Right lung (tissue), 10 donors: ENCODE measurements at places on chromosomes 3 and 15.
A peak's percentile ranks its signal among the peaks of the same experiment; 100 is the strongest.

DNA sequence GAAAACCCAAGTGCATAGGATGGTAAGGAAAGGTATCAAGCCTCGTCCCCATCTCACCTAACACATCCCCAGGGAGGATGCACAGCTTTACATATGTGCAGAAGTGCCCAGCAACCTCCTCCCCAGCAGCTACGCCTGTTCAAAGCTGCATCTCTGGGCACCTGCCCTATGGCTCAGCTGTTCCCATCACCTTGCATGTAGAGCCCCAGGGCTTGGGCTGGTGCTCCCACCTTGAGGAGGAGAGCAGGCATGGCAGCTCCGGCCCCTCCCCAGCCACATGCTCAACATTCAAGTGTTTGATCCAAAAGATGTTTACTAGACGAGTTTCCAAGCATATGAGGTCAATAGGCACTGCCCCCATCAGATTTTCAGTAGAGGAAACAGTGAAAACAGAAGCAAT is 173.5 kb downstream of the ATP10A start:
- no peak for DNase-seq

DNA sequence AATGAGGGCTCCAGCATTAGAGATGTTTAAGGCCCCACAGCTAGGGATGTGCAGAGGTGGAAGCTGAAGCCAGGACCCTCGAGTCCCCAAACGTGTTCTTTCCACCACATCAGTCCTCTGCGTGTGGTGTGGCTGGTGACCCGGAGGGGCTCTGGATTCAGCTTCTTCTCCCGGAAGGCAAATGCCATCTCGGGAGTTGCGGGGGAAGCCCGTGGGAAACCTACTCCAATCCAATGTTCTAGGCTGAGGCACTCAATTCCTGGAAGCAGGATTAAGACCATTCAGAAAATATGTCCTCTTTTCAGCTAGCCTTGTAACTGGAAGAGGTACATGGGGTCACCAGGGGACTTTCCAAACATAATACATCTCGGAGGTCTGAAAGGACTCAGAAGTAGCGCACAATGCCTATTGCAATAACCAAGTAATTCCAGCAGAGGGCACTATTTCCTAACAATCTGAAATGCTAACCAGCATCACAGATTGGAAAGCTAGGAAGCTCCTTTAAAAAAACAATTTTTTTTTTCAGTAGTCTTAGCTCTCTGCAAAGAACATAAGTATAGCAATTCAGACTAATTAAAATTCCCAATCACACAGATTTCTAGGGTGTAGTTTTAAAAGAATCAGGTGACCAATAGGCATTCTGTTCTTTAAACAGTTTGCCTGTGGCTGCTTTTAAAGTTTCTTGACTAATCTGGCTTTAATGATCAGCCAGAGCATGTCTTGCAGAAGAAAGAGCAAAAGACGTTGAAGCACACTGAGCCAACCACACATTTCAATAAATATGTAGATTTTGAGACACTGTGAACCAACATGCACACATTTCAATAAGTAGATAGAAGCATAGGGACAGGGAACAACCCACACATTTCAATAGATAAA is 36.1 kb downstream of the BNC1 start:
- peak; percentile 59 for DNase-seq

DNA sequence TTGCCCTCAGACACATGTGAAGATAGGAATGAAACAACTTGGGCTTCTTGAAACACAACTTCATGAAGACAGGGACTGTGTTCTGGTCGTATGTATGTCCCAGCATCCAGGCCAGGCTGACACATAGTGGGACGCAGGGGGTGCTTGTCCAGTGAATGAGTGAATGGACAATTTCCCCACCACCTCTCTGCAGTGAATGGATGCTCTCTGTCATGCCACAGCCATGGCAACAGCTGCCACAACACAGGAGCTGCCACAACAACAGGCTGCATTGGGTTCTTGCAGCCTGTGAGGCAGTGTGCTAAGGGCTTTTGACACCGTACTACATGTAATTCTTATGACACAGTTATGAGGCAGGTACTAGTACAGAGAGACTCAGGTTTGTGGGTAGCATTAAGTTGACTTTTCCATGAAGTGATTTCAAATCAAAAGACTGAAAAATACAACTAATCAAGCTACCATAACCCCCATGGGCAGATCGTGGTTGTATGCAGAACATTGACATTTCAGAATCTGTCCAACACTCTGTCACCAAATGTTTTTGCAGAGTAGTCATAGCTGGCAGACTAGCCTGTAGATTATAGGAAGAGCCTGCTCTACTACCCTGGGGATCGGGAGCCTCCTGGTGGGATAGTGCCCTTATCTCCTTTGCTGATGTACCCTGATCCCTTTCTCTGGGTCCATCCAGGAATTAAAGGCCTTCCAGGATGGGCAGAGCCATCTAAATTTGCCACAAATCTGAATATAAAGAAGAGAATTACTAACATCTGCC is 40.8 kb downstream of the CLSTN2 start:
- DNase-seq: no peak

DNA sequence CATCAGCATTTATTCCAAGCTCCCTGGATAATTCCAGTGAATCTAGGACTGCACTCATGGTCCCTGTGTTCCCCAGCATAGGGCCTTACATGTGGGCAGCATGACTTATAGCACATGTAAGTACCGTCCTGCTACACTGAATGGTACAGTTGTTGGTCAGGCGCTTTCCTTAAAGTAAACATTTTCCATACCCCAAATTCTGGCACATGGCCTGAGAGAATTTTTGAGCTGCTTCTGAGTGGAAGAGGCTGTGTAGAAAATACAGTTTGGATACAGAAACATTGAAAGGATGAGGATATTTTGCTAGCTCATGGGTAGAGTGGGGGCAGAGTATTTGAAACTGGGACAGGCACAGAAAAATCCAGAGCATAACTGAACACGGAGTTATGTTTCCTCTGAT is 27.6 kb downstream of the CORO2B start:
- DNase-seq: no peak

DNA sequence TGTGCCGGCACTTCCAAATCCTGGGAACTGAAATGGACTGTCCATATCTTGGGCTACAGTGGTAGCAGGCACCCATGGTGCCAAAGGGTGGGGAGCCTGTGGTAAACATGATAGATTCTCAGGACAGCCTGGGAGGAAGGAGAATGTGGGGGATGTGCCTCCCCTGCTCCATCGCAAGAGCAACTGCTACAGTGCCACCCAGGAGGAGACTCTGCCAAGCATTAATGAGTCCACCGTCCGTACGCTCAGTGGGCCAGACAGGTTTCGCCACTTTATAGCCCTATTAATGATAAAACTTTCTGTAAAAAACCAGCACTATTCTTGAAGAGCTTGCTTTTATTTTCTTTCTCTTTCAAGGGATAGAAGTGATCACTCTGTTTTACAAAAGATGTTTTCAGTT is 75.2 kb downstream of the FMN1 start:
- DNase-seq: no peak

DNA sequence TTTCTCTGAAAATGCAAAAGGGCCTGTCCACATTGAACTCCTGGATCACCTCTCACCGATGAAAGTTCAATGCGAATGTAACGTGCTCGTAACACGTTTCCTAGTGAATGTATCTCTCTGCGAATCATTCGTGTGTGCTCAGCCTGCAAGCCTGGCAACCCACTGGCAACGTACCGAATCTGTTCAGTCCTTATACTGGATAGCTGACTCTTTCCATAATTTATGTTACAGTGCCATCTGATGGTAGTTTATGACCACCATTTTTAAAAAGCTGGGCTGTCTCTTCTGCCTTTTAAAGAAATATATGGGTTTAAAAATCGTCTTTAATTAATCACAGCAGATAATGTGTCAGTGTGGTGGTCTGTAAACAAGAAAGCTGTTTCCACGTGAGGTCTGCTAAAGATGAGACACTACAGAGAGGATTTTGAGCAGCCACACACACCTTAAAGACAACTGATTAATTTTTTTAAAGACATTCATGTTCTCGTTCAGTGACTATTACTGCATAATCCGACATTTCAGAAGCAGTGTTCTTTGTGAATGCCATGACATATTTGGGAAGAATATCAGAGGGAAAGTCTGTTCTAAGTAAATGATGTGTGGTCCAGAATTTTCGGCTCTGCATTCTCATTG is 69.4 kb upstream of the FOXP1 start:
- DNase-seq: peak; percentile 44

GRCh38 chr15:61794881-61795280 is 265.4 kb downstream of the VPS13C start:
- DNase-seq: no peak

DNA sequence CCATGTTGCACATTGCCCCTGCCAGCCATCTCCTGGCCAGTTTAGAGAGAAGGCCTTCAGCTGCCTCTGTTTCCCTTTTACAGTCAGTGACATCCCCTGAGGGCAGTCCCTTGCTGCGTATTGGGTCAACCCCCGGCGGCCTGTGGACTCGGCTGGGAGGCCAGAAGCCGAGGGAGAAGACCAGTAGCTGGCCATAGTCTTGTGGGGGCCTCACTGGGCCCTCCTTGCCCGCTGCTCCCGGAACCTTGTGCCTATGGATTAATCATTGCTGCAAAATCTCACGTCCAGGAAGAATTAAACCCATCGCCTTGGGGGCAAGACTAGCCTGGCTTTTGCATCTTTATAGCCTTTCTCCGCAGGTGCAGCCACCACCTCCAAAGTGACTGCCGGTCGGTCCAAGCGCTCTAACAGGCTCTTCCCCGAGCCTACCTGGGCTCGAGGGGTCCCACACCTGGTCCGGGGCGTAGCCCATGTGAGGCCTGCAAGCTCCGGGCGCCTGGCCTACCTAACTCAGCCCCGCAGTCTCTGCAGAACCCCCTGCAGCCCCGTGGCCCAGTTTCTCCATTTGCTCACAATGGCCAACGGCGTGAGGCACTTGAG is 870 bp upstream of the CHAC1 start:
- no peak for DNase-seq
